ENCODE measurements at places on chromosomes 12 and 14.

GRCh38 chr12:89863493-89863938 is 154.9 kb upstream of the ATP2B1 start:
- DNase-seq = no peak

DNA sequence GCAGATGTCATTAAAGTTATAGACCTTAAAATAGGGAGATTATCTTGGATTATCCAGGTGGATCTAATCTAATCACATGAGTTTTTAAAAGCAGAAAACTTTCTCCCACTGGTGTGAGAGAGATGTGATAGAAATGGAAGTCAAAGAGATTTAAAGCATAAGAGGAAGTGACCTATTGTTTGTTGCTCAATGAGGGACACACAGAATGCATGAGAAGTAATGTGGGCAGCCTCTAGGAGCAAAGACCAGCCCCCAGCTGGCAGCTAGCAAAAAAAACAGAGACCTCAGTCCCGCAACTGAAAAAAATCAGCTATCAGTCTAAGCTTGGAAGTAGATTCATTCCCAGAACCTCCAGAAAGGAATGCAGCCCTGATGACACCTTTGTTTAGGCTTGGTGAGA is 24.6 kb upstream of the ANP32D start:
- no peak for DNase-seq

GRCh38 chr12:148676-149416 is 65.1 kb downstream of the SLC6A12 start:
- DNase-seq = no peak

- no peak for DNase-seq
These were observed 737.8 kb downstream of the RERGL start for GRCh38 chr12:17352164-17352563.

DNA sequence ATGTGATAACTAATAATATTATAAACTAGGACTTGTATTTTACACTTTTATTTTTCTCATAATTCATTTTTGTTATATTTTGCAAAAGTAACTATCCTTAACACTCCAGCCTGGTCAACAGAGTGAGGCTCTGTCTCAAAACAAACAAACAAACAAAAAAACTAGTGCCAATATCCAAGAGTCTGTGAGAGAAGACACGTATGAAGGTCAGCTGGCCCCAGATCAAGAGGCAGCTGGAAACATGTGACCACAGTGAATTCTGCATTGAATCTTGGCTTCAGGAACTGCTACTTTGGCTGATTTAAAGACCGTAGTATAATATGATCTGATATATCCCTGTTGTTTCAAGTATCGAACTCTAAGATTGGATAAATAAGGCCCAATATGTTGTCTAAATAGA is 47.0 kb downstream of the ESR2 start:
- no peak for DNase-seq

Data from nephron progenitor cell (in vitro differentiated cells).